Activated B cell treated with CpG ODN at 0.5 μM for 24 hours (primary cell): ENCODE measurements at places on chromosomes 11 and 22. TPM values are rescaled to one million over a fixed set of nuclear protein-coding genes. Genes with fewer than 3 reads are reported as not detected.

GRCh38 chr11:75492181-75492820, 33.4 kb downstream of the GDPD5 start:
- H3K4me1 ChIP-seq: peaks cover 13% of the 10 kb centered on the region
- peak overlapping the region; percentile 53 for H3K4me3 ChIP-seq
- H3K36me3 ChIP-seq: no peaks in the 10 kb centered on the region

DNA sequence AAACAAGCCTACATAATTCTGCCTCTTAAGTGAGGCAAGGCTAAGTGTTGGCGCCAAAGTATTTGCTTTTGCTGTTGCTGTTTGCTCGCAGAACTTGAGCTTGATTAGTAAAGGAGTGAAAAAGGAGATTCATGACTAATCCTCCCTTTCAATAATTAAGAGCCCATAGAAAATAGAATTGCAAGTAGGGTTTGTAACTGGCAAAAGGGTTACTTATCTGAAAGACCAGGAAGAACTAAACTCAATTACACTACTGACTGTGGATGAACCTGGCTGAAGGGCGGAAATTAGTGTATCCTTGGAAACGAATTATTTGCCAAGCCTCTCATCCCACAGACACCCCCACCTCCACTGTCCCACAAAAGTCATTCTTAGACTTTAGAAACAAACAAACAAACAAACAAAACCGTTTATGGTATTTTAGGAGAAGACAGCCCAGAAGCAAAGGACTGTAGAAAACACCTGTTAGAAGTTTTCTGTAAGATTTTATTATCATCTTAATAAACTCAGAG, 411 bp upstream of the EXPH5 start:
- peaks cover 42% of the 10 kb centered on the region for H3K27me3 ChIP-seq
- peaks cover 14% of the 10 kb centered on the region for H3K4me1 ChIP-seq
- DNase-seq: no peak

GRCh38 chr11:83127310-83127637, 29.7 kb upstream of the PCF11 start:
- no peak overlapping the region for H3K27ac ChIP-seq
- H3K4me1 ChIP-seq: no peaks in the 10 kb centered on the region
- no peak for DNase-seq
- H3K27me3 ChIP-seq: no peaks in the 10 kb centered on the region

- no peak for DNase-seq
- no peaks in the 10 kb centered on the region for H3K4me1 ChIP-seq
- no peak overlapping the region for H3K4me3 ChIP-seq
- no peaks in the 10 kb centered on the region for H3K36me3 ChIP-seq
- H3K27me3 ChIP-seq: no peaks in the 10 kb centered on the region
- no peak overlapping the region for H3K27ac ChIP-seq
These were observed 94.5 kb downstream of the CADM1 start for GRCh38 chr11:115409691-115410220.

GRCh38 chr11:108938604-108939003, 273.7 kb downstream of the DDX10 start:
- no peak overlapping the region for H3K27ac ChIP-seq
- H3K36me3 ChIP-seq: peaks cover 44% of the 10 kb centered on the region
- no peaks in the 10 kb centered on the region for H3K27me3 ChIP-seq

DNA sequence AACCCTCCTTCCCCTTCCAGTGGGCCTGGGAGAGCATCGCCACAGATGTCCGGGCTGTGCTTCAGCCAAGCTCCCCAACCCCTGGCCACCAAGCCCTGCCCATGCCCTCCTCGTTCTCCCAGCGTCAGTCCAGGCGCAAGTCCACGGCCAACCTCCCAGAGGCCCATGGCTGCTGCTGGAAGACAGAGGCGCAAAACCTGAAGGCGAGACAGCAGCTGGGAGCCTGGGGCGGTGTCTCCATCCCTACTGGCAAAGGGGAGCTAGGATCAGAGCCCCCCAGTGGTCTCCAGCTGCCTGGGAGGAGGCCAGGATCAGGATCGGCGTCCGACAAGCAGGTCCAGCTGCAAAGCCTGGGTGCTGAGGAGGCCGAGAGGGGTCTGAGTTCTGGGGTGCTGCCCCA, 1.9 kb downstream of the TSGA10IP start:
- no peak overlapping the region for H3K27ac ChIP-seq
- no peak overlapping the region for H3K4me3 ChIP-seq
- H3K36me3 ChIP-seq: no peaks in the 10 kb centered on the region
- no peak for DNase-seq
- no peaks in the 10 kb centered on the region for H3K4me1 ChIP-seq

GRCh38 chr11:82857145-82857544, 43.1 kb downstream of the PRCP start:
- H3K27me3 ChIP-seq: no peaks in the 10 kb centered on the region
- H3K4me1 ChIP-seq: peaks cover 8% of the 10 kb centered on the region
- no peak overlapping the region for H3K27ac ChIP-seq
- no peak overlapping the region for H3K4me3 ChIP-seq
- no peak for DNase-seq

- no peak overlapping the region for H3K4me3 ChIP-seq
- no peak for DNase-seq
- no peaks in the 10 kb centered on the region for H3K36me3 ChIP-seq
- H3K4me1 ChIP-seq: peaks cover 11% of the 10 kb centered on the region
- no peak overlapping the region for H3K27ac ChIP-seq
- peaks cover 21% of the 10 kb centered on the region for H3K27me3 ChIP-seq
These were observed 51.6 kb upstream of the TCF20 start for GRCh38 chr22:42321908-42322561.

- no peak for DNase-seq
- H3K4me3 ChIP-seq: no peak overlapping the region
- peaks cover 50% of the 10 kb centered on the region for H3K4me1 ChIP-seq
These were observed 2.9 kb downstream of the AMBRA1 start for GRCh38 chr11:46590740-46591605.

- no peak overlapping the region for H3K27ac ChIP-seq
- no peaks in the 10 kb centered on the region for H3K4me1 ChIP-seq
- DNase-seq: no peak
These were observed 154.7 kb downstream of the BARX2 start for GRCh38 chr11:129530154-129530895.

DNA sequence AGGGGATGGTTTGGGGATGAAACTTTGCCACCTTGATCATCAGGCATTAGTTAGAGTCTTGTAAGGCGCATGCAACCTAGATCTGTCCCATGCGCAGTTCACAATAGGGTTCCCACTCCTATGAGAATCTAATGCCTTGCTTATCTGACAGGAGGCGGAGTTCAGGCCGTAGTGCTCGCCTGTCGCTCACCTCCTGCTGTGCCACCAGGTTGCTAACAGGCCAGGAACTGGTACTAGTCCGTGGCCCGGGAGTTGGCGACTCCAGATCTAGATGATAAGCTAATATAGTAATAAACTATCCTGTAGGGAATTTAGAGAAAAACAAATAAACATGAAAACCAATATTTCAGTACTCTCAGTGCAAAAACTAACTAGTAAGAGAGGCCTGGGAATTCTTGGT, 155.4 kb upstream of the ANO5 start:
- no peaks in the 10 kb centered on the region for H3K4me1 ChIP-seq
- H3K36me3 ChIP-seq: no peaks in the 10 kb centered on the region
- DNase-seq: no peak
- no peak overlapping the region for H3K4me3 ChIP-seq
- no peak overlapping the region for H3K27ac ChIP-seq

DNA sequence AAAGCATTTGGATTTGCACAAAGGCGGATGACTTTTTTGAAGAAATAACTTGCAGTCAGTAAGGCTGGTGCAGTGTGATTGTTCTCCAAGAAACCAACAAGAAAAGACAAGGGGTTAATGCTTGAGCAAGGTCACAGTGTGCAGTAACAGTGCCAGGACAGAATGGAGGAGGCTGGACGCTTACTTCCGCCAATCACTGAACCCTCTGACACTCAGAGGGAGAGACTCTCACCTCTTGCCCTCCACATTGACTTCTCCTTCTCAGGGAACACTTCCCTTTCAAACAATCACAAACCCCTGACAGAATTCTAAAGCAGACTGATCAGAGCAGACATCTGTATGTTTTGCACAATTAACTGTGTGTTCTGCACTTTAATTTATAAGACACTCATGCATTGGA, 228.4 kb downstream of the BLID start:
- no peak overlapping the region for H3K4me3 ChIP-seq
- no peaks in the 10 kb centered on the region for H3K36me3 ChIP-seq
- H3K27ac ChIP-seq: no peak overlapping the region
- no peak for DNase-seq
- H3K4me1 ChIP-seq: no peaks in the 10 kb centered on the region

- no peak overlapping the region for H3K27ac ChIP-seq
- no peaks in the 10 kb centered on the region for H3K36me3 ChIP-seq
- H3K4me1 ChIP-seq: no peaks in the 10 kb centered on the region
- no peak overlapping the region for H3K4me3 ChIP-seq
- H3K27me3 ChIP-seq: peaks cover 28% of the 10 kb centered on the region
- DNase-seq: no peak
These were observed 1022.5 kb downstream of the TBC1D22A start for GRCh38 chr22:47784991-47785390.

DNA sequence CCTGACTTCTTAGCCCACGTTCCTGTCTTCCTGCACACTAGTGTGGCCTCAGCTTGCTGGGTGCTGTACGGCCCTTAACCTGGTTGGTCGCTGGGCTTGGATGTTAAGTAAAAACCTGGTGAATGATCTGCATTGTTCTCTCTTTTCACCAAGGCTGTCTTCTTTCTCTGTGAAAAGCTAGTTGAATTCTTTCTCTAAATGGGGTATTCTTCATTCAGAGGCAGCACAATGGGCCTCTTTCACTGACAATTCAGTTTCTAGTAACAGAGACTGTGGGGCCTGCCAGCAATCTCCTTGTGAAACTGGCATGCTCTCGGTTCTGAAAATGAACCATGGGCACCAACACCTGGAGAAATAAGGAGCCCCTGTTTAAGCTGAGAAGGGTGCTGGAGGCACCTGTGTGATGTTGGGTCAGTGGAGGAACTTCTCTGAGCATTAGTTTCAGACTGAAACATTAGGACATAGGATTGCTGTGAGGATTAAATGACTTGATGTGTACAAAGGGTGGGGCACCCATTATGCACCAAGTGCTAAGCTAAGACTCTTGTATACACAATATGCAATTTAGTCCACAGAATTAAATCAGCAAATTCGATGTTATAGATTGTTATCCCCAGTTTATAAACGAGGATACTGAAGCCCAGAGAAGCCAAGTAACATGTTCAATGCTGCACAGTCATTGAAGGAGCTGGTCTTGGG, 33.1 kb upstream of the ELF5 start:
- H3K4me3 ChIP-seq: no peak overlapping the region
- no peak for DNase-seq
- H3K27ac ChIP-seq: no peak overlapping the region
- H3K36me3 ChIP-seq: no peaks in the 10 kb centered on the region

- H3K36me3 ChIP-seq: no peaks in the 10 kb centered on the region
- H3K4me1 ChIP-seq: no peaks in the 10 kb centered on the region
- no peak for DNase-seq
- H3K27ac ChIP-seq: no peak overlapping the region
- H3K4me3 ChIP-seq: no peak overlapping the region
- peaks cover 10% of the 10 kb centered on the region for H3K27me3 ChIP-seq
These were observed 50.5 kb upstream of the SHISAL1 start for GRCh38 chr22:44363013-44363979.

DNA sequence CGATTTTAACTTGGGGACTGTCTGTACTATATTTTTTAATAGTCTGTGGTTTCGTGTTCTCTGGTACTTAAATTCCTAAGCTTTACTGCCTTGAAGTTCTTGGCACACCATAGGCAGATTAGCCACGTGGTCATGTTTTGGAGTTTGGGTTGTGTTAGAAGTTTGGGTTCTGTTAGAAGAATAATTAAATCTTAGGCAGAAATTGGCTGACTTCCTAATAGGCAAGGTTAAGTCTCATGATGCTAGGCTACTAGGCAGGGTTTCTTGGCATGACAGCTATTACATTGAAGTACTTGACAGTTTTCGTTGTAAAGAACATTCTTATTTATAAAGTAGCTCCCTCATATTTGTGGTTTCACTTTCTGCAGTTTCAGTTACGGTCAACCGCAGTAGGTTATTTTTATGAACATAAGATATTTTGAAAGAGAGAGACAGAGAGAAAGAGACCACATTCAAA, 30.0 kb upstream of the MMP7 start:
- H3K27me3 ChIP-seq: no peaks in the 10 kb centered on the region
- H3K4me1 ChIP-seq: peaks cover 63% of the 10 kb centered on the region
- no peaks in the 10 kb centered on the region for H3K36me3 ChIP-seq
- peak overlapping the region; percentile 86 for H3K27ac ChIP-seq
- DNase-seq: no peak

The GP1BB gene
- not detected in 2 replicates for total RNA-seq

The FBXO3 gene
- total RNA-seq: 22.3 and 23.5 TPM in 2 replicates

The RAG2 gene
- not detected in 2 replicates for total RNA-seq

The ADAMTS8 gene
- not detected in 2 replicates for total RNA-seq

The ELFN2 gene
- not detected in 2 replicates for total RNA-seq

The MYEOV gene
- 0.62 TPM in 1 of 2 replicates, not detected in the other for total RNA-seq

The MPPED2 gene
- total RNA-seq: 0.37 and 1.7 TPM in 2 replicates

The DDI1 gene
- total RNA-seq: not detected in 2 replicates

The ENTHD1 gene
- total RNA-seq: 0.15 TPM in 1 of 2 replicates, not detected in the other
